Activated naive CD4-positive, alpha-beta T cell treated with Interleukin-2 at 50 U/mL for 16 hours (primary cell): ENCODE measurements at places on chromosomes 1 and 21.
A peak's percentile ranks its signal among the peaks of the same experiment; 100 is the strongest.

GRCh38 chr1:43315963-43316737 lies 15.4 kb downstream of the TIE1 start:
- no peak for DNase-seq

GRCh38 chr1:32972814-32973428 lies 8.3 kb upstream of the RNF19B start:
- no peak for DNase-seq

- no peak for DNase-seq
Measured at GRCh38 chr1:109627692-109628399, 8.2 kb downstream of the AMPD2 start.

- no peak for DNase-seq
Measured at GRCh38 chr1:211497489-211498045, 5.6 kb upstream of the RD3 start.

DNA sequence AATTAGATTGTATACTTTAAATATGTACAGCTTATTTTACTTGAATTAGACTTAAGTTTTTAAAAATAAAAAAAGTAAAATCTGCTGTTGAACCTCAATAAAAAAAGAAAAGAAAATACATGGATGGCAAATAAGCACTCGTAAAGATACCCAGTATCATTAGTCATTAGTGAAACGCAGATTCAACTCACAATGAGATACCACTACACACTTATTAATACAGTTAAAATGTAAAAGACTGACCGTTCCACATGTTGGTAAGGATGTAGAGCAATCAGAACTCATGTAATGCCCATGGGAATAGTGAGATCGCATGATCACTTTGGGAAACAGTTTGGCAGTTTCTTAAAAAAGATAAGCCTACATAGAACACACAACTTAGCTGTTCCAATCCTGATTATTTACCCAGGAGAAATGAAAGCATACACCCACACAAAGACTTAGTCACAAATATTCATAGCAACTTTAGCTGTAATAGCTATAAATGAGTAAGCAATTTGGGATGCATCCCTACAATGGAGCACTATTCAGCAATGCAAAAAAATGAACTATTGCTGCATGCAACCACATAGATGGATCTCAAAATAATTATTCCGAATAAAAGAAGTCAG lies 7.3 kb downstream of the SH2D1B start:
- DNase-seq = no peak

- DNase-seq = no peak
Measured at GRCh38 chr1:171103862-171104261, 13.2 kb downstream of the FMO3 start.

GRCh38 chr21:26388731-26389231 lies 184.3 kb downstream of the CYYR1 start:
- DNase-seq = no peak

DNA sequence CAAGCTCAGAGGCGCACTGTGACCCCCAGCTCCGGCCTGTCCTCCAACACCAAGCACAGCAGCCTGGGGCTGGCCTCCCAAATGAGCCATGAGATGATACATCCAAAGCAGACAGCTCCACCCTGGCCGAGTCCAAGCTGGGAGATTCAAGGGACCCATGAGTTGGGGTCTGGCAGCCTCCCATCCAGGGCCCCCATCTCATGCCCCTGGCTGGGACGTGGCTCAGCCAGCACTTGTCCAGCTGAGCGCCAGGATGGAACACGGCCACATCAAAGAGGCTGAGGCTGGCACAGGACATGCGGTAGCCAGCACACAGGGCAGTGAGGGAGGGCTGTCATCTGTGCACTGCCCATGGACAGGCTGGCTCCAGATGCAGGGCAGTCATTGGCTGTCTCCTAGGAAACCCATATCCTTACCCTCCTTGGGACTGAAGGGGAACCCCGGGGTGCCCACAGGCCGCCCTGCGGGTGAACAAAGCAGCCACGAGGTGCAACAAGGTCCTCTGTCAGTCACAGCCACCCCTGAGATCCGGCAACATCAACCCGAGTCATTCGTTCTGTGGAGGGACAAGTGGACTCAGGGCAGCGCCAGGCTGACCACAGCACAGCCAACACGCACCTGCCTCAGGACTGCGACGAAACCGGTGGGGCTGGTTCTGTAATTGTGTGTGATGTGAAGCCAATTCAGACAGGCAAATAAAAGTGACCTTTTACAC lies 29.1 kb downstream of the SLC19A1 start:
- DNase-seq = no peak

DNA sequence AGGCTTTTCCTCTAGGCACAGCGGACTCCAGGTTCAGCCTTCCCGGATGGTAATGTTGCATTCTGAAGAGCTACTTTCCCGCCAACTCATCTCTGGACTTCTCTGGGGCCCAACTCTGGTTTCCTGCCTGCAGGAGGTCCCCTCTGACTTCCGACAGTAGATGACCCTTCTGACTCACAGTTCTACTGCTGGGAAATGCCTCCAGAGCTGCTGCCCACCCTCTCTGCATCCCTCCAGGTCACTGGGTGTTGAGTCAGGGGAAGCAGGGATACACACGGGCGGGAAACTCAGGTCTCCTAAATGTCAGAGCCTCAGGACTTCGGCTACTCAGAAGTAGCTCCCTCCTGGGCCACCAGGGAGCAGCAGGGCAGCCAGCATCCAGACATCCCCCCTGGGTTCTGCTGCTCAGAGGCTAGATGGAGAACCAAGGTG lies 2.1 kb upstream of the KIF21B start:
- no peak for DNase-seq

- DNase-seq = no peak
Measured at GRCh38 chr1:99975529-99975928, 5.7 kb downstream of the SLC35A3 start.

DNA sequence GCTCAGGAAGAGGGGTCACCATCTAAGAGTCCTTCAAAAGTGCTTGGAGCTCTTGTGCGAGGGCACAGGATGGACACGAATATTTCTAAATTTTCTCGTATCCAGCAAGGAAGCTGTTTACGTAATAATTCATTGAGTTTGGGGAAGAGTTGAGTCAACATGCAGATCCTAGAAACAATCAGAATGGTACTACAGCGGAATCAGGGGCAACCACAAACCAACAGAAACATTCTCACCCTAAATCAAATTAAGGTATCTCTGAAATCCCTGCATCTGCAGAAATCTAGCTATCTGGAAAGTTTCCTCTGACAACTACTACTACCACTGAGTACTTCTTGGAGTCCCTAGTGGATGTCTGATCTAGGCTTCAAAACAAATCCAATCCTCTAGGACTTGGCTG lies 352.4 kb downstream of the LTN1 start:
- no peak for DNase-seq

- no peak for DNase-seq
Measured at GRCh38 chr1:62358665-62359373, 39.6 kb upstream of the KANK4 start.

GRCh38 chr1:193104502-193104906 lies 710 bp downstream of the GLRX2 start:
- peak; percentile 27 for DNase-seq

DNA sequence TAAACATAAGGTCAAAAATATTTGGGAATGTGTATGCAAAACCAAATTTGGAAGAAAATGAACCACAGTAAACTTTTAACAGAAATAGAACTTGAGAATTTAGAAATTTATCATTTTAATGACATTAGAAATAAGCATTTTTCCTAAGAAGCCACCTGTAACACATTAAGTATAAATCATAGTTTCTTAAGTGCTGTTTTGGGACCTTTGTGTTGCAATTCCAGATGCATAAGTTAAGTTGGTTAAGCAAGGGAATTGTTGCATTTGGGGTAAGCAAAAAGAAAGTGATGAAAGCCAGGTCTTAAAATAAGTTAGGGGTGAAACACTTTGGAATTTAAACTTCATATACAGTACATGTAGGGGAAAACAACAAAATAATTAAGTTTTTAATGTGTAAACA lies 49.8 kb downstream of the CDKN2C start:
- DNase-seq = no peak
